A549 treated with CORT108297 at 1 μM for 4 hours (cell line): ENCODE measurements at places on chromosomes 16 and 17. TPM values are rescaled to one million over a fixed set of nuclear protein-coding genes. Genes with fewer than 3 reads are reported as not detected.

The TOP3A gene
- total RNA-seq = 33.1 to 41.3 TPM (median 36.1 TPM) in 5 replicates

The SNTB2 gene
- total RNA-seq = 6.0 to 9.6 TPM (median 7.3 TPM) in 5 replicates

The PHF23 gene
- total RNA-seq = 82.4 to 100 TPM (median 91.5 TPM) in 5 replicates

The SLC47A2 gene
- total RNA-seq = 0.05 to 0.20 TPM (median 0.14 TPM) in 5 replicates

The ADAM11 gene
- 1.5 to 2.8 TPM (median 2.2 TPM) in 5 replicates for total RNA-seq

The FAM171A2 gene
- total RNA-seq = 2.5 to 5.2 TPM (median 4.2 TPM) in 5 replicates

The B3GNT9 gene
- total RNA-seq = 5.4 to 9.1 TPM (median 8.6 TPM) in 5 replicates

The TMEM235 gene
- total RNA-seq = not detected in 5 replicates

The HYDIN gene
- total RNA-seq = 0.18 to 0.47 TPM (median 0.37 TPM) in 5 replicates

The EEF2K gene
- 11.1 to 16.4 TPM (median 13.7 TPM) in 5 replicates for total RNA-seq
